ENCODE measurements at places on chromosomes 5 and 9. TPM values are rescaled to one million over a fixed set of nuclear protein-coding genes. Genes with fewer than 3 reads are reported as not detected.

DNA sequence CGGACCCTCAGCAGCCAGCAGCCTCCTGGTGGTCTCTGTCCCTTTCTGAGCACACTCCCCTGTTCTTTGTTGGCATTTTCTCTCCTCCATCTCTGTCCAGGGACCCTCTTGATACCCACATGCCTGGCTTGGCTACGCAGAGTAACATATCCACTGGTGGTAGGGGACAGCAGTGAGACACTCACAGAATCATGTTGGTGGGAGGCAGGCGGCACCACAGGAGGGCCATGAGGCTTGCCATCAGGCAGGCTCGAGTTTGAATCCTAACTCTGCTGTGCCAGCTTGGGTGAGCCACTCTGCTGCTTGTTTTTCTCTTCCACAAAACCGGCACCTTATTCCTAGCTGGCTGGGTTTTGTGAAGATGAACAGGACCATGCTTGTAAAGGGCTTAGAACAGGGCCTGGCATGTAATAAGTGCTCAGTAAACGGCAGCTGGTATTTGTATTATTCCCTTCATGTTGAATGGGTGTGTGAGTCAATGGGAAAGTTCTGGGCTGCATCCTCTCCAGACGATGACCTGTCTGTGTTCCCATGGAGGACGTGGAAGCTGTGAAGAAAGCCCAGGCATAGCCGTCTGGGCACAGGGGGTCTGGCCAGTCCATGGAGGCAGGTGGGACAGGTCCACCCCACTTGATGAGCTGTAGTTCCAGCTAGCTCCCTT, 2.3 kb downstream of the COL27A1 start:
- peaks cover 27% of the 10 kb centered on the region for H3K4me1 ChIP-seq
- H3K4me3 ChIP-seq: no peak overlapping the region
- H3K27me3 ChIP-seq: peaks cover 25% of the 10 kb centered on the region

The TAF11L10 gene
- not detected for total RNA-seq

The NMUR2 gene
- total RNA-seq: not detected

The SLC2A6 gene
- total RNA-seq: 3.2 TPM

The CXCL14 gene
- not detected for total RNA-seq

DNA sequence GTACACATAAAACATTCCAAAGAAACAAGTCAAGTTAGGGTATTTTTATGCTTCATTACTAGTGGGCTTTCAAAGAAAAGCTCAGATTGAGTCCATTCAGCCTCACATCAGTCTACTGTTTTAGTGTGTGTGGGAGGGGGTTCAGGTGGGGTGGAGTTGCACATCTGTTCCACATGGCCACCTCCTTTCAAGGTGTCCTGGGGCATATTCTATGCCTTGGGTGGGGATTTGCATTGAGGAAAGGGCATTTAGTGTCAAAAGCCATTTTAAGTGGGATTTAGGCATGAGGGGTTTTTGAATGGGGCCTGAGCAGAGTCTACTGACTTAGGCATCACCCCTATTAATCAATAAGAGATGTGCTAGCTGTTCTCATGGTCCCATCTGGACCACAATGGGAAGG, 983.1 kb downstream of the TLE4 start:
- no peaks in the 10 kb centered on the region for H3K4me1 ChIP-seq
- no peaks in the 10 kb centered on the region for H3K27me3 ChIP-seq
- DNase-seq: no peak
- no peak overlapping the region for H3K4me3 ChIP-seq

DNA sequence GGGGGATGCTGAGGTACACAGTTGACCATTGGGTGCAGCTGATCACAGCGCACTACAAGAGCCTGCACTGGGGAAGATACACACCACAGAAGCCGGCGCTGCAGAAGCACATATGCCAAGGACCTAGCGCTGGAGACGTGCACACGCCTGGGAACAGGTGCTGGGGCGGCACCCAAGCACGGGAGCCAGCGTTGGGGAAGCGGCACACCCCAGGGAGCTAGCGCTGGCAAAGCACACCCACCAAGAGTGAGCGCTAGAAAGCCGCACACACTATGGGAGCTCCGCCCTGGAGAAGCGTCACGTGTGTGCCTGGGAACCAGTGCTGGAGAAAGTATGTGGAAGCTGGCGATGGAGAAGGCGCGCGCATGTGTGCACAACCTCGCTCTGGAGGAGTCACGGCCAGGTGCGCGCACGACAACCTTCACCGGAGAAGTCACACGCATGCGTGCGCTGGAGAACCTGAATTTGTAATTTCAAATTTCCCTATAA, 4.5 kb downstream of the FANCC start:
- H3K4me1 ChIP-seq: peaks cover 12% of the 10 kb centered on the region
- no peaks in the 10 kb centered on the region for H3K27me3 ChIP-seq
- no peaks in the 10 kb centered on the region for H3K36me3 ChIP-seq
- H3K27ac ChIP-seq: no peak overlapping the region
- DNase-seq: no peak
- H3K4me3 ChIP-seq: no peak overlapping the region

- H3K27ac ChIP-seq: peak overlapping the region; percentile 84
- H3K4me3 ChIP-seq: peak overlapping the region; percentile 88
- no peaks in the 10 kb centered on the region for H3K27me3 ChIP-seq
- no peak for DNase-seq
- H3K4me1 ChIP-seq: peaks cover 50% of the 10 kb centered on the region
Observed at GRCh38 chr9:133347515-133347984, 381 bp downstream of the MED22 start.

The NDOR1 gene
- total RNA-seq: 25.3 TPM

The OR1Q1 gene
- not detected for total RNA-seq

The FOXD4L4 gene
- not detected for total RNA-seq

- no peak overlapping the region for H3K4me3 ChIP-seq
- no peaks in the 10 kb centered on the region for H3K27me3 ChIP-seq
- no peak for DNase-seq
- no peaks in the 10 kb centered on the region for H3K36me3 ChIP-seq
Observed at GRCh38 chr5:125232779-125233230, 486.4 kb upstream of the ZNF608 start.

The PCDHGC5 gene
- not detected for total RNA-seq
